ENCODE measurements at places on chromosomes 2 and 18. TPM values are rescaled to one million over a fixed set of nuclear protein-coding genes. Genes with fewer than 3 reads are reported as not detected.

The SLC20A1 gene
- total RNA-seq, result 46.4 TPM

The MRPS5 gene
- total RNA-seq, result 31.2 TPM

The INHA gene
- not detected for total RNA-seq

The GAL3ST2 gene
- total RNA-seq, result not detected

The CD302 gene
- 27.4 TPM for total RNA-seq

The PPP1R1C gene
- 1.9 TPM for total RNA-seq

The RGPD4 gene
- not detected for total RNA-seq

The RAPGEF4 gene
- 0.61 TPM for total RNA-seq

Data from hair follicle dermal papilla cell (primary cell).